ENCODE measurements at places on chromosomes 11 and 22. TPM values are rescaled to one million over a fixed set of nuclear protein-coding genes. Genes with fewer than 3 reads are reported as not detected.

The SLN gene
- total RNA-seq = 0.80 TPM

The EFEMP2 gene
- total RNA-seq = 7.1 TPM

The CELSR1 gene
- total RNA-seq = 2.9 TPM

The MB gene
- total RNA-seq = 2.3 TPM

The ESAM gene
- 0.15 TPM for total RNA-seq

The CTR9 gene
- 14.3 TPM for total RNA-seq

The PAX6 gene
- 17.3 TPM for total RNA-seq

GRCh38 chr22:37301144-37301830, 19.0 kb downstream of the CYTH4 start:
- DNase-seq = no peak

DNA sequence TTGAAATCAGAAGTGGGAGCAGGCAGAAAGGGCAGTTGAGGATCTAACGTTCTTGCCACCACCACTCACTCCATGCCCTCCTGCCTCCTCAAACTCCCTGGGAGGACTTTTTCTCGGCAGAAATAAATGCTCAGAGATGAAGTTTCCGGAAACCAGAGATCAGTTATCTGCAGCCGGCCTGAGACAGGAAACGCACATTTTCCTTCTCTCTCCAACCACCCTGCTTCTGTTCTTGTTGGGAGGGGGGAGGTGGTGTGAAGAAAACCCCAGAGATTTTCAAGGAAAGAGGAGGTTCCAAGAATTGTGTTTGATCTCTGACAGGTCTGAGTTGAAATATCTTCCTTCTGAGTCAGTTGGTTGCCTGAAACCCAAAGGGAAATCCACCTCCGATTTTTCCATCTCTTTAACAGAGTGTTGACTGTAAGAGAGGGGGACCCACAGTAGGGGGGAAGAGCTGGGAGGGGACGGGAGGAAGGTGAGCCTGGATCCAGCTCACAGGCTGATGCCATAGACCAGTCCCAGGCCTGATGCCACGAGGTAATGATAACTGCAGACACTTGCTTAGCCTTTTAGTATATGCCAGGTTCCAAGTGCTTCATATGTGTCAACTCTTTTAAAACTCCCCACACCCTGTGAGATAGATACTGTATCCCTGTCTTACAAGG, 100.8 kb downstream of the TRAF6 start:
- no peak for DNase-seq

- no peak for DNase-seq
Measured at GRCh38 chr11:27395556-27396258, 32.7 kb upstream of the CCDC34 start.

DNA sequence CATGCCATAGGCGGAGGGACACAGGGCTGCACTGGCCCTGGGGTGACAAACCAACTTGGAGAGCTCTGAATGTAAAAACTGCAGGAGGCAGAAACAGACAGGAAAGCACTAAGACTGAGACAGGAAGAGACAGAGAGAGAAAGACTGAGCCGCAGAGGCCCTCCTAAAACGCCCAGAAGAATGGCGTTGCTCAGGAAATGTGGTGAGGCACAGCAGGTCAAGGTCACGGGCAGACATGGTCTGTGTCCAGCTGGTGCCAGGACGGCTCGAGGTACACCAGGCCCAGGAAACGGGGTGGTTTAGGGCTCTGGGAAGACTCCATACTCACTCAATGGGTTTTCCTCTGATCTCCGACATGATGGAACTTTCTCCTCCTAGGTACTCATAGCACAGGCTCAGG, 29.1 kb downstream of the MAFF start:
- no peak for DNase-seq

- DNase-seq = no peak
Measured at GRCh38 chr11:32116668-32117067, 25.8 kb downstream of the RCN1 start.

GRCh38 chr11:2761131-2762030, 61.6 kb upstream of the KCNQ1OT1 start:
- no peak for DNase-seq

- DNase-seq = no peak
Measured at GRCh38 chr11:27294654-27295053, 68.4 kb downstream of the CCDC34 start.
